SHP77 (cell line): ENCODE measurements at places on chromosomes 4 and X.

- DNase-seq = no peak
Observed at GRCh38 chrX:39843318-39843717, 254.4 kb downstream of the BCOR start.

DNA sequence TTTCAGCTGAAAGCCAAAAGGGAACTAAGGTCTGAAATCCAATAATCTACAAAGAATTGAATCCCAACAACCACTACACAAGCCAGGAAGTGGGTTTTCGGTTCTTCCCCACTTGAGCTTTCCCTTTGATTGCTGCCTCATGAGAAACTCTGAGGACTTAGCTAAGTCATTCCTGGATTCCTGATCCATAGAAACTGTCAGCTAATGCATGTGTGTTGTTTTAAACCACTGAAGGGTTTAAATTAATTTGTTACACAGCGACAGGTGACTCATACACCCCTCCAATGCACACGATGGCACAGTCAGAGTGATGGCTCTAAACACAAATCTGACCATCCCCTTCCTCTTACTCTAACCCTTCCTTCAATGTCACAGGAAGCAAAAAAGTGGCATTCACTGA lies 282.9 kb downstream of the RAB28 start:
- no peak for DNase-seq

DNA sequence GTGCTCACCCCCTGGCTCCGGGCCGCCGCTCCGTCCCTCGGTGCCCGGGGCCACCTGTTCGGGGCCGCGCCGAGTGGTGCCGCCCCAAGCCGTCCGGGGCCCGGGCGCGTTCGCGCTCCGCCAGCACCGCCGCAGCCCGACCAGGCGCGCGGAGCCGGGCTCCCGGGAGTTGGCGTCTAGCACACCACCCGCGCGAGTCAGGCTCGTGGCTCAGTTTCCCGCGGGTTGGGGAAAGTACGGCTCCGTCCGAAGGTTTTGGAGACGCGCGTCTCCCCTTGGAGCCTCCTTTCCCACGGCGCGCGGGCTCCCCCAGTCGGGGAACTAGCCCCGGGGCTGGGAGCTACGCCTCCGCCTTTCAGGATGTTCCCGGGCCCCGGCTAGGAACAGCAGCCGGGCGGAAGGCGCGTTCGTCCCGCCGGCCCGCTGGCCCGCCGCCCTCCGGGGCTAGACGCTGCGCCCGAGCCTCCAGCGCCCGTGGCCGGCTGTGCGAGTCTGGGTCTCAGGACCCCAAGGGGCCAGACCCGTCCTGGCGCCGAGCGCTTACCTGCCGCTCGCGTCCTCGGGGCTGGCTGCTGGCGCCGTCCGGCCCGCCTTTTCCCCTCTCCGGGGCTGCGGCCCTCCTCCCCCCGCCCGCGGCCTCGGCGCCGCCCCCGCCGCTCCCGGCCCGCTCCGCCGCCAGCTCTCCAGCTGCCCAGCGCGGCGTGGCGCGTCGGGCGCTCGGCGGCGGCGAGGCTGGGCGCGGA lies at the start of gene ADGRG2:
TSS of gene ADGRG2 (minus strand) at position 571 of the 743 bp plus-strand sequence. CDS start 53,634 bp downstream, outside the sequence.
- DNase-seq = no peak

GRCh38 chr4:153513596-153513995 lies 47.4 kb downstream of the TMEM131L start:
- no peak for DNase-seq

- no peak for DNase-seq
Observed at GRCh38 chrX:109535578-109535977, 1.1 kb upstream of the NXT2 start.

GRCh38 chrX:128928636-128929035 lies 594.7 kb downstream of the SMARCA1 start:
- no peak for DNase-seq

DNA sequence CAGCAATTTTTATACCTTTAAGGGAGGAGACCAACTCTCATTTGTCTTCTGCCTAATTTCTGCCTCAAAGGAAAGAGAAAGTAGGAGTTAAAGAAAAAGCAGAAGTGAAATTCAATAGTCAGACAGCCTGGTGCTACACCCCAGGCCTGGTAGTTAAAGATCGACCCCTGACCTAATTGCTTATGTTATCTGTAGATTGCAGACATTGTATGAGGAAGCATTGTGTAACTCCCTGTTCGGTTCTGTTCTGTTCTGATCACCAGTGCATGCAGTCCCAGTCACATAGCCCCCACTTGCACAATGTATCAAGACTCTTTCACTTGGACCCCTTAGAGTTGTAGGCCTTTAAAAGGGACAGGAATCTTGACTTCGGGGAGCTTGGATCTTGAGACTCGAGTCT lies 335.9 kb upstream of the AR start:
- DNase-seq = no peak

DNA sequence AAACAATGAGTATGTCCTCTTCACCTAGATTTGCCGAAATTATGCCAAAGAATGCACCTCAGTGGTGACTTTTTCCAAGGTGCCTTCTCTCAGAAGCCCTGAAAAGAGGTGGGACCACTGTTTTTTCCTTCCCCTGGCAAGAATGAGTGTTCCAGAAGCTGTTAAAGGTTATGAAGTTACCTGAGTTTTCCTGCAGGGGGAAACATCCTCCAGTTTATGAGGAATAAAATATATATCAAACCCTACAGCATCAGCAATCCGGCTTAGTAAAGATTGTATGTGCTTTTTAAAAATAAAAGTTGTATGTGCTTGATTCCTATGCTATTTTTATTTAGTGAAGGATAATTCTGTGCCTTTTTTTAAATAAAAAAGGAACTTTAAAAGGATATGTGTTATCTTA lies 73.3 kb downstream of the RBM46 start:
- DNase-seq = no peak

- no peak for DNase-seq
Observed at GRCh38 chrX:69430785-69431184, 73.3 kb upstream of the NALF2 start.

- DNase-seq = no peak
Observed at GRCh38 chr4:72208421-72209075, 176.7 kb downstream of the NPFFR2 start.

DNA sequence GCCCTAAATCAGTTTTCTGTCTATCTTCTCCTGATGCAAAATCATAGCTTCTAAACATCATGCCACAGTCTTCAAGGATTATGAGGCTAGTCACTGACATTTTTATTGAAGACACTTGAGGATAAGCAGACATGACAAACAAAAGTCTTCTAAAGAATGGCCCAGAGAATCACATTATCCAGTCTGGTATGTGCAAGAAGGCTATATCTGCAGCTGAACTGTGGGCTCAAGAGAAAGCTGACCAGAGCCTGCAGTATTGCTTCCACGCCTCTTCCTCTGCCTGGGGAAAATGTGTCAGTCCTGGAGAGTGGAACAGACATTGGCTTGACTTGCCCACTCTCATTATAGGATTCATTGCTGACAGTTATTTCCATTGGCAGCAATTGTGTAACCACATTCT lies 553.5 kb downstream of the SPOCK3 start:
- DNase-seq = no peak

DNA sequence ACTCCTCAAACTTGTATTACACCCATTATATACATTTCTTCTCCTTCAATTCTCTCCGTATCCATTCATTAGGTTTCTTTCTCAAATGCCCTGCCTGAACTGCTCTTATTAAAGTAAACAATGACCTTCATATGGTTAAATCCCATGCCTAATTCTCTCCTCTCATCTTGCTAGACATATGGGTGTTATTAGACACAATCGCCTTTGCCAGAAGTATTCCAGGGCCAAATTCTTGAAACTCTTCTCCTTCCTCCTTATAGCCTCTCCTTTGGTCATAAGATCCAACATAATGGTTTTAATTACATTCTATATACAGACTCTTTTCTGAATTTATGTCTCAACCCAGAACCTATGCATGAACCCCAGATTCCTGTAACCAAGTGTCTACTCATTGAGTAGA lies 4.8 kb downstream of the ANXA10 start:
- DNase-seq = no peak

GRCh38 chr4:25457053-25457715 lies 80.1 kb downstream of the ANAPC4 start:
- no peak for DNase-seq

DNA sequence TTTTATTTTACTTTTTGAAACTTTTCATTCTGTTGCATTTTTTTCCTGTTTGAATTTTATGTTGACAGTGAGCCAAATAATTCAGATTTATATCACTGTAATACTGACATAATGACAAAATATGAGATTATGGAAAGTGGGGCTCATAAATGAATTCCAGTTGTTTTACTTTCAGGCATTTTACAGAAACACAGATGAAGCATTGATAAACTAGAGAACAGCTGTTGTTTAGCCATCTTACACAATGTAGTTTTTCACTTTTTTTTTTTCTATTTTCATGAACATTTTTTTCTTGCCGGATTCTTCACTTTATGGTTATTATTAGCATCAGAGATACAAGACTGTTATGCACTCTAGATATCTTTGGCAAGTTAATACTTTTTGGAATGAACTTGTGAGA lies 91.7 kb upstream of the PAQR3 start:
- no peak for DNase-seq

GRCh38 chr4:95102162-95102790 lies 344.5 kb downstream of the BMPR1B start:
- no peak for DNase-seq

- no peak for DNase-seq
Observed at GRCh38 chr4:4872314-4872903, 12.9 kb downstream of the MSX1 start.

GRCh38 chr4:95058991-95059390 lies 301.2 kb downstream of the BMPR1B start:
- DNase-seq = no peak

- DNase-seq = peak; percentile 32
Observed at GRCh38 chr4:77308843-77309242, 151.8 kb downstream of the CCNG2 start.

DNA sequence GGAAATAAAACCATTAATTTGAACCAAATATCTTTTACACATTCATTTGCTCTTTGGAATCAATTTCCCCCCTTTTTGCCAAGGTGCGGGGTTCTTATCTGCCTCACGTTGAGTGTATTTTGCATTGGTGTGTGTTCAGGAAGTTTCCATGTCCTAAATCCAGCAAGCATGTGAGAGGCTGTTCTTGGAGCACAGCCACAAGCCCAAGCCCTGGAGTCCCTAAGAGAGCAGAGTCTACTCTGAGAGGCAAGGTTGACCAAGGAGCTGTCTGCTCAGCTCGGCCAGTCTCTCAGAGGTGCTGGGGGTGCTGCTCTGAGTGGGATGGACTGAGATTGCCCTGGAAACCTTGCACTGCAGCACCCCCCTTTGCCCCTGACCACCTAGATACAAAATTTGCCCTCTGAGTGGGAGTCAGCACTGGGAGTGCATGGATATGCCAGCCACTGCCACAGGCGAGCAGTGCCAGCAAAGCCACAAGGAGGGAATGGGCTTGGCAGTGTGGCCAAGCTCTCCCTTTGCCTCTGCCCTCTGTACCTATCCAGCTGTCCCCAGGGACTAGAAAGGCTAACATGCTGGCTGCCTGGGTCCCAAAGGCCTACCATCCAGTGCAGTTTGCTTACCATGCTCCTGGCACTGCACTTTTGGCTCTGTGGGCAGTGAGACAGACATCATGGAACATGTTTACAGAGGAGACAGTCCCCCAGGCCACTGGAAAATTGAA lies 20.5 kb upstream of the FAM193A start:
- DNase-seq = no peak

DNA sequence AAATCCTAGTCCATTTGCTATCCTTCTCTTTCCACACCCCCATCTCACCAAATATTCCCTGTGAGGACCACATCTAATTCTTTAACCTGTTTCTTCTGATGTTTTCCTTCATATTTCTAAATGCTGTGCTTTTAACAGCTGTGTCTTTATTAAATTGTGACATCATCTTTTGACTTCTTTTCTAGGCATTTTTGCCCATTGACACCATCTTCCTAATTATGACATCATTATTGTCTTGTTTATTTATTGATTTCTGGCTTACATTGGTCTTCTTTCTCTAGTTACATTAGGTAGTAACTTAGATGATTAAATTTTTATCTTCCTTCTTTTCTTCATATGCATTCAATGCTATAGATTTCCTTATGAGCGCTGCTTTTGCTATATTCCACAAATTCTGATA lies 175.8 kb upstream of the PDE5A start:
- DNase-seq = no peak

DNA sequence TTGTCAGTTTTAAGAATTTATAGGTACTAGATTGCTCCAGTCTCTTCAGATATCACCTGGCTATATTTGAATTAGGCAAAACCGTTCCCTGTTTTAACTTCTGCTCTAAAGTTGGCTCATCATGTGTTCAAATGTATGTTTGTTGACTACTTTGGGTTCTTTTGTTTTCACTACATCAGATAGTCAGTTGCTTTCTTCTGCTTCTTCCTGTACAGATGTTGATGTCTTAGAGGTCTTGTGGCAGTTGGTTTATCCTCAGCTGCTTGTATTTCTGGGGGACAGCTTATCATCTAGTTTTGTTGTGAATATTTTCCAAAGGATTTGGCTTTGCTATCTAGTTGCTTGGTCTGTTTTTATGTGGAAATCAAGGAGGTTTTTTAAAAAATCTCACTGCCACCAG lies 28.0 kb downstream of the TBC1D19 start:
- DNase-seq = no peak

GRCh38 chr4:54852054-54852453 lies 194.3 kb downstream of the KIT start:
- no peak for DNase-seq

DNA sequence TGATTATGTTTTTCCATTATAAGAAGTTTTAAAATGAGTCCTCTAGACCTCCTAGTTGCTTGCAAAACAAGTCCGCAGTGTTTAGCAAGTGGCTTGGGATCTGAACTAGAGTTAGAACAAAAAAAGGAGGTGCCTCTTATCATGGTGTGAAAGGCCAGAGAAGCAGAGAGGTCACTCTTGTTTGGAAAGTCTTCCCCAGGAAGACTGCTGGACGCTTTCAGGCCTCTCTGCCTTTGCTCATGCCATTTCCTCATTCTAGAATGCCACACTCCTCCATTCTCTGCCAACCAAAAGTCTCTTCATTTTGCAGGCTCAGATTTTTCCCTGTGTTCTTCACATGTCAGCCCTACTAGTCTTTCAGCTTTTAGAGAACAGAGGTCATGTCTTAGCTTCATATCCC lies 14.9 kb downstream of the PARM1 start:
- DNase-seq = no peak

DNA sequence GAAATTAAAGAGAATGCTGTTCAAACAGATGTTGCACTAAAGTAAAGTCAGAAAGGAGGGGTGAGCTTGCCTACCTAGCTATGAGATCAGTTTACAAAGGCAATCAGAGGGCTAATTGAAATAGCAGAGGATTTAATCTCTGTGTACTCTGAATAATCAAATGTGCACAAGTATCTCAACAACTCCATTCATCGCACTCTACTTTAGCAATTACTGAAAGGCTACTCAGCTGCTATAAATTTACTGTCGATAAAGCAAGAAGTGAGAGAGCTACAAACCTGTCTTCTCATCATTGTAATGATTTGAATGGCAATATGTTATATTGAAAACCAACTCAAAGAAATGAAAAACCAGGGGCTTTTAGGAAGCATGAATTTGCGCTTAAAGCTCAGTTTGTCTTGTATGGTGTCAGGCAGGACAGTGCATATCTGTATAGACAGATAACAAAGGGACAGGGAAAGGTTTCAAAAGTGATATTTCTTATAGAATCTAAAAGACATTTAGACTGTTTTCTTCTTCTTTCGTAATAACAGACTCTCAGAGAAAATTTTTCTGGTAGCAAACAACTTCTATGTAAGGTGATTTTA lies 34.8 kb downstream of the GC start:
- no peak for DNase-seq
